Stimulated activated CD8-positive, alpha-beta memory T cell treated with anti-CD3 and anti-CD28 coated beads, Interleukin-7, amount 100 ng/mL, for 4 hours (primary cell): ENCODE measurements at places on chromosomes 13 and 19.

- DNase-seq, result no peak
Observed at GRCh38 chr13:111482806-111483620, 162.6 kb downstream of the TEX29 start.

- DNase-seq, result no peak
Observed at GRCh38 chr13:75468602-75469001, 13.4 kb downstream of the TBC1D4 start.

DNA sequence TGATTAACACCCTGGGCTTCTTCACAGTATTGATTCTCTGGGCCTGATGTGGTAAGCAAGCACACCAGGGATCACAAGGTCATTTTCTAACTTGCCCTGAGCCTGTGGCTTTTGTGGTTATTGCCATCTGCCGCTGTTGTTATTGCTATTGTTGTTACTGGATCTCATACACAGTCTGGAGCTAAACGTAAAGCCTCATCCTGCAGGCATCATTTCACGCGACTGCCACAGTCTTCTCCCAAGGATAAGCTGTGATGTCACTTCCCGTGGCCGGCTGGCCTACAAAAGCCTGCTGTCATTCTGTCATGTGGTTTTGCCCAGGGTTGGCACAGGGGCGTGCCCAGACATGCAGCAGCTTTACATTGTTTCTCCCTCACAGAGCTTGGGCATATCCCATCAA lies 154.0 kb upstream of the GPR12 start:
- no peak for DNase-seq

DNA sequence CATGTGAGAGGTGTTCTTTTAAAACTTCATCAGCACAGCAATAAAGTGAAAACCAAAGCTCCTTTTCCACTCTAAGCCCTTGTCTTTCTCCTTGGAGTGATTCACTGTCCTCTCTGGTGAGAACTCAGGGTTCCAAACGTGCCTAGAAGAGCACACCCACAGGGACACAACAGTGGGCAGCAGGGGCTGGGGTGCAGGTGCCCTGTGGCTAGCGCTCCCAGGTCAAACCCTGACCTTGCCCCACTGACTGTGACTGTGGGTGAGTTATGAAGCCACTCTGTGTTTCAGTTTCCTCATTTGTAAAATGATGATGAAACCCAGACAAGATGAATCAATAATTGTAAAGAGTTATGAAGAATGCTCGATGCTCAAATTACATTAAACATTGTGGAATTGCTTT lies 37.6 kb upstream of the IGFL1 start:
- no peak for DNase-seq

DNA sequence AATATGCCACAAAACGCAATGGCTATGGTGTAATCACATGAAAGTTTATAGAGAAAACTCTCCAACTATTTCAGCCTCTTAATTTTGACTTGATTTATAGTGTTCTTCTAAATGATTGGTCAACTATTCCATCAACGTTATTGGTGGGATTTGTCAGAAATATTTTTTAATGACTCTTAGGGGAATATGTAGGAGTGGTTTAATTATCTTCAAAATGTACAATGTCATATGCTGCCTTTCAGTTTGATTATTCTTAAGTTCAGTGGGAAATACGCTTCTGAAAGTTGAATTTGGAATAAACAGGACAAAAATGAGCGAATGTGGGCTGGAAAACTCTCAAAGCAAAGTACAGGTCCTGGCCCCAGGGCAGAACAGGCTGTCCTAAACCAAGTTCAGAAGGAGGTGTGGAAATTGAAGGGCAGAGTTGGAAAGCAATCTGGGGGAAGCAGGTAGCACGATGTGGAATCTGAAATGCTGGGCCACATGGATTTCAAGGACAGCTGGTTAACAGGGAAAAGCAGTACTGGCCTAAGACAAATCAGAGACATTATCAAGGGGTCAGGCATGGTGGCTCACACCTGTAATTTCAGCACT lies 60.8 kb upstream of the MYCBP2 start:
- DNase-seq, result no peak

DNA sequence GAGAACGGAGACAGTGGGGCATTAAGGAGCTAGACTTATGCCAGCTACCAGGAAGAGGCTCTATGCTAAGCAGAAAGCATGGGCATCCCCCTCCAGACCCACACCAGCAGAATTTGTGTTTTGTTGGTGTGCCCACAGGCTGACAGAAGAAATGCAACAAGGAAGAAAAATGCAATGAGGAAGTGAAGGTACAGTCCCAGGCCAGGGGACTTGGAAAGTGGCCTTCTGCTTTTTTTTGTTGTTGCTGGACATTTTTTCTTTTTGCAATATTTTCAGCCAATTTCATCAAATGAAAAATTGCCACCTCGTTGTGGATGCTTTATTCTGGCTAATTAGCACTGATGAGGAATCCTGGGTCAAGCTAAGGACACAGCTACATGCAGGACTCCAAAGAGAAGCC lies 167.7 kb downstream of the TSHZ3 start:
- no peak for DNase-seq

DNA sequence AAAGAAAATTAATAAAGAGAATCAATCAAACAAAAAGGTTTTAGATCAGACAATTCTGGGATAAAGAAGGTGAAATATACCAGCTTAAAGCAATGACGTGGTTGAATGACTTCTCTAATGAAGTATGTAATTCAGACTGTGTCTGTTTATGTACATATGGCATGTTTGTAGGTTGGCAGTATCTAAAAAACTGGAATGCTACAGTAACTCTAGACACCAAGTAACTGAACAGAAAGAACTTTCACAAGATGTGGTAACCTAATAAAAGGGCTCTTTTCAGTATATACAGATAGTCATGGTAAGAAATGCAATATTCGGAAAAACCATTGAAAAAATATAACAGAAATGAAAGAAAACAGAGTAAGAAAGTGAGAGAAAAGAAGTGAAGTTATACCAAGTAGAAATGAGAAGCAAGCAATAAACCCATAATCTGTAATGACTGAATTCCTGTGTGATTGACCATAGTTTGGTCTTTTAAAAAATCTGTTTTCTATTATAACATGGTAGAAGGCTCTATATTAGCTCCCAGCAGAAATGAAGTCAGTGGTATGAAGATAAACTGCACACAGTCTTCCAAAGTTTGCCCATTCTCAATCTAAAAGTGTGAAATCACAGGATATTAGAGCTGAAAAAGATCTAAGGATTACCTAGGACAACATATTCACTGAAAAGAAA lies 31.4 kb downstream of the ELF1 start:
- DNase-seq, result no peak

- DNase-seq, result no peak
Observed at GRCh38 chr13:99577934-99578917, 77.0 kb downstream of the TM9SF2 start.

DNA sequence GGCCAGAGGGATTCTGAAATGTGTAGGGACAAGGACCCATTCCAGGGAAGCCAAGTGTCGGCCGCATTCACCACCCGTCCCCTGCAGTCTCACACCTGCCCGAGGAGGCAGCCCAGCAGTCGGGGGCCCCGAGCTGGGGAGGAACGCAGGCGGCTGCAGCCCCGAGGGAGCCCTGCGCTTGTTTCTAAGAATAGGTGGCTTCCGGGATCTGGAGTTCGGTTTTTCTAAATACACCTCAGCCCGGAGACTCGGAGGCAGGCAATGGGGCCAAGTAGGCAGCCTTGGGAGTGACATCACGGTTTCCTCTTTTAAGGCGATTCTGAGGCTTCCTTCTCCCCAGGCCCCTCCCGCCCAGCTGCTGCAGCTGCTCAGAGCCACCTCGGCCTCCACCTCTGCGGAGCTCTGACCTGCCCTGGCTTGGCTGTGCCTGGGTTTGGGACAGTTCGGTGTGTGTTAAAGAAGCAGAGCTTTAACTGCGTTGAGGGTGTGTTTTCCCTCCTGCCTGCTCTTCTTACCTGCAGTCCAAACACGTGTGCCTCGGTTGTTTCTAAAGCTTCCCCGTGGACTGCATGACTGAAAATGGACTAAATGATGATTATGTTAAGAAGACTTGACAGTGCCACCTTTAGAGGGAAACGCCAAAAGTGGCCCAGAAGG lies 80.5 kb downstream of the COL4A2 start:
- DNase-seq, result no peak

DNA sequence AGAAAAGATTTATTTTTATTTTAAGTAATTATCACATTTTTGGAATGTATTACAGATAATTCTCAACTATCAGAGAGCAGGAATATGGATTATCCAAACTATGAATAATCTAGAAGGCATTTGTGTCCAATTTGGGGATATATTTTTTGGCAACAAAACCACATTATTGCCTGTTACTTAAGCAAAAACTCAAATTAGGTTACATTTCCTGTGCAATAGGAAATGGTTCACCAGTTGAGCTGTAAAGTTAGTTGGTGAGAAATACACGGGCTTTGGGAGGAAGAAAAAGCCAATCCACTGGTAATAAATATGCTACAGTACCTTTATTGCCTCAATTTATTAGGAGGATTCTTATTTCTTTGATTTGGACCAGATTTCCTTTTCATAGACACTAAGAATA lies 1075.2 kb downstream of the PCDH9 start:
- DNase-seq, result no peak

GRCh38 chr13:62933809-62934208 lies 1518.2 kb upstream of the PCDH20 start:
- no peak for DNase-seq

DNA sequence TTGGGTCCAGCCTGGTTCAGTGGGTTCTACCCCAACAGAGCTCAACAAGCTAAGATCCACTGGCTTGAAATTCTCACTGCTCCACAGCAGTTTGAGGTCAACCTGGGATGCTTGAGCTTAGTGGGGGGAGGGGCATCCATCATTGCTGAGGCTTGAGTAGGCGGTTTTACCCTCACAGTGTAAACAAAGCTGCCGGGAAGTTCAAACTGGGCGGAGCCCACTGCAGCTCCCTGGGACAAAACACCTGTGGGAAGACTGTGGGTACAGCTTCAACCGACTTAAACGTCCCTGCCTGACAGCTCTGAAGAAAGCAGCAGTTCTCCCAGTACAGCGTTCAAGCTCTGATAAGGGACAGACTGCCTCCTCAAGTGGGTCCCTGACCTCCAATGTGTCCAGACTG lies 1161.9 kb downstream of the UQCRFS1 start:
- no peak for DNase-seq

DNA sequence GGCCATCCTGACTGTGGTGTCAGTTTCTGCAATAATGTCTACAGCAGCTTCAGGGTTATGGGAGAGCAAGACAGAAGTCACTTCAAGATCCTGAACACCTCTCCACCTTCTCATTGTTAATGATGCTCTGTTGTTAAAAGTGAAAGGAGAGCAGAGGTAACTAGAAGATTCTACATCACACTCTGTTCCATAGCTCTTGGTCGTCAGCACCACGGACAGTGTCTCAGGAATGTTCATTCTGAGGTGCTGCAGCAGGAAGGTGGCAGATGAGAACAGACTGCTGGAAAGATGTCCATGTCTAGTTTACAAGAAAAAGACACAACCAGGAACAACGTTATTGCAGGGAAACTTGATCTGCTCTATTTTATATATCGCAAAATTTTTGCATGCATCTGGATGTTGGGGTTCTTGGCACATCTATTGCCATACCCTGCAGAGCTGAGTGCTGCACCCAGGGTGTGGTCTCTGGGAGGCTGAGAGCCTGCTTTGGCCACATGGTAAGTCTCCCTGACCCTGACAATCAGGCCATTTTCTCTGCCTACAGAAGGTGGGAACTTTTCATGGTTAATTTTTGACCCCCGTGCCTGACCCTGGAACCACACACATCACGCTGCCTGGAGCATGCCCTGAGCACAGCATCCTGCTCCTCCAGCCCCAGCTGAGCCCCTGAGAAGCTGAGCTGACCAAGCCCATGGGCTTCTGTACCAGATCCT lies 12.7 kb downstream of the CEACAM21 start:
- no peak for DNase-seq

DNA sequence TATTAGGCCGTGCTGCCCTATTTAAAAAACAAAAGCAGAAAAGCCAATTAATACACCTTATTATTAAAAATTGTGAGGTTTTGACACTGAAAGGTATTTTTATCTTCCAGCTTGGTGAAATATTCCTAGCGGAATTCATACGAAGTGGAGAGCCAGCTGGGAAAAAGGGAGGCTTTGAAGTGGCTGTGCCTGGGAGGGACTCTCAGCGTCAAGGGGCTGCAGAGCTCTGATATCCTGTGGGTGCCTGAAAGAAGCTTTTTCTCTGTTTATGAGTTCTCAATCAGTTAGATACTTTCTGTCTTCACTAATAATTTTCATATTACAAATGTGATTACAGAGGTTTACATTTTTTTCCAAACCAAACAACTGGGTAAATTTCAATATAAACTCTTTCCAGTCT lies 140.2 kb upstream of the MIR17HG start:
- DNase-seq, result no peak

GRCh38 chr13:110521946-110522345 lies 39.6 kb downstream of the RAB20 start:
- no peak for DNase-seq

GRCh38 chr13:94664889-94665288 lies 47.5 kb downstream of the SOX21 start:
- no peak for DNase-seq

GRCh38 chr19:17530586-17530985 lies 19.1 kb downstream of the PGLS start:
- no peak for DNase-seq

DNA sequence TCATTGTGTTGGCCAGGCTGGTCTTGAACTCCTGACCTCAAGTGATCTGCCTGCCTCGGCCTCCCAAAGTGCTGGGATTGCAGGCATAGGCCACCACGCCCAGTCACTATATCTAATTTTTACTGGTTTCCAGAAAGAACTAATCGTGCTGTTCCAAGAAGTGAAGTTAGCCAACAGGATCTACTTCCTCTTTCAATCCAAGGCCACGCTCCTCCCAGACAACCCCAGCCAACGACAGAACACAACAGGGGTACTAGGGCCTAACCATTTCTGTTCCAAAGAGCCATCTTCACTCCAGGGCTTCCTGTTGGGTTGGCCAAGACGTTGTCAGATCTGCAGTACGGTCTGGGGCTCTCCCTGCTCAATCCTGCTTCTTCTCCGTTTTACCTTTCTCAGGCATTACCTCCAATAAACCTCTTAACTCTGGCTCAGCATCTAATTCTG lies 7.0 kb upstream of the LSM14A start:
- no peak for DNase-seq

DNA sequence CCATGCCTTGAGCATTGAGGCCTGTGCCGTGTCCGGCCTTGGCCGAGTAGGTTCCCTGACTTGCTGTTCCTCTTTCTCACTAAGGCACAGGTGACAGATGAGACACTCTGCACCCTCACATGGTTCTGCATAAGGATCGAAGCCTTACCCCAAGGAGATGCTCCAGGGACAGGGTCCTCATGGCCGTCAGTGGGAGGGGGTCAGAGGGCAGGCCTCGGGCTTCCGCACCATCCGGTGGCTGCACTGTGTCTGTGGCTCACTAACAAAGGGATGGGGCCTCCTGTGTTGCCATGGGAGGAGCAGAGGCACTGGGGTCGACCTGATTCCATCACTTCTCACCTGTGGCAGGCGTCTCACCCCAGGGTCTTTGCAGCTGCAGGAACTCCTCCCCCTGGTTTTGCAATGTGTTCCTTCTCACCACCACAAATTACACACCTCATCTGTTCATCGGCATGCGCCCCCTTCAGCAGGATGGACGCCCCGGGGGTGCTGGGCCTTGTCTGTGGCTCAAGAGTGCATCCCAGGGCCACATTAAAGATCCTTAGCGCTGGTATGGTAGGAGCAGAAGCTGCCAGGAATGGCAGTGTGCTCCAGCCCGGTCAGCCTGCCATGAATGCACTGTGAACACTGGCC lies 113.3 kb upstream of the SOX1 start:
- DNase-seq, result no peak

- DNase-seq, result no peak
Observed at GRCh38 chr13:67238277-67238859, 8.2 kb upstream of the PCDH9 start.

- DNase-seq, result no peak
Observed at GRCh38 chr19:40797963-40798682, 868 bp upstream of the EGLN2 start.

GRCh38 chr13:45607931-45608330 lies 7.6 kb downstream of the ERICH6B start:
- no peak for DNase-seq
